ENCODE measurements at places on chromosomes 4 and X. TPM values are rescaled to one million over a fixed set of nuclear protein-coding genes. Genes with fewer than 3 reads are reported as not detected.

CHST7 gene
- 25.2 TPM for total RNA-seq

DUSP9 gene
- under 0.01 TPM for total RNA-seq

SAGE1 gene
- not detected for total RNA-seq

SHROOM3 gene
- 5.5 TPM for total RNA-seq

FHIP1A gene
- total RNA-seq, result under 0.01 TPM

NUDT10 gene
- 0.94 TPM for total RNA-seq

CDS1 gene
- 0.09 TPM for total RNA-seq

SORCS2 gene
- total RNA-seq, result under 0.01 TPM

GSX2 gene
- total RNA-seq, result not detected

SH3RF1 gene
- total RNA-seq, result 17.4 TPM

SULT1B1 gene
- total RNA-seq, result 55.9 TPM

MSN gene
- total RNA-seq, result 576 TPM

MAGEB2 gene
- not detected for total RNA-seq

Data from endothelial cell of coronary artery (primary cell).